ENCODE measurements at places on chromosomes 7 and 10.

- DNase-seq = no peak
Measured at GRCh38 chr10:34430685-34431084, 384.4 kb downstream of the PARD3 start.

DNA sequence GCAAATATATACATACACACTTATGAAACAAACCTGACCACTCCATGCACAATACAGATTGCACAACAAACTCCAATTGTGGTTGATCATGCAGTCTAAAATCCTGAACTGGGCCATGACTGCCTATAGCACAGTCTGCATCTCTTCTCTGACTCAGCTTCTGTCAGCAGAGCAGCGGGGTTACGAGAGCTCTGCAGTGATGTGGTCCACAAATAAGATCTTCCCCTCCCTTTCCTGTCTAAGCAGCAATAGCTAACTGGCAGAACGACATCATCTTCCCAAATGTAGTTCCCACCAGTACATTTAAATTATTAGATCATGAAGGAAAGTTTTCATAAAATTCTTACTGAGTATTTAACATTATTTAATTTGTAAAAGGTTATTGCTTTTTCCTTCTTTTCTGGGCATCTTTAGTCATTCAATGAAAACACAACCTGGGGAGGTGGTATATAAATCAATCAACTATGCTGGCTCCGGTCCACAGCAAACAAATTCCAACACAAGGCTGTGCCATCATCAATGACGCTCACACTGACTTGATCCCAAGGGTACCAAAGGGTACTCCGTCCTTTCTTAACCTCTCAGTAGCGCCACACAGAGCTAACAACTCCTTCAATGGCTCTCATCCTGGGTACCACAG, 17.1 kb downstream of the ARHGAP21 start:
- DNase-seq = peak; percentile 96

- DNase-seq = no peak
Measured at GRCh38 chr10:44828508-44829142, 82.5 kb upstream of the TMEM72 start.

DNA sequence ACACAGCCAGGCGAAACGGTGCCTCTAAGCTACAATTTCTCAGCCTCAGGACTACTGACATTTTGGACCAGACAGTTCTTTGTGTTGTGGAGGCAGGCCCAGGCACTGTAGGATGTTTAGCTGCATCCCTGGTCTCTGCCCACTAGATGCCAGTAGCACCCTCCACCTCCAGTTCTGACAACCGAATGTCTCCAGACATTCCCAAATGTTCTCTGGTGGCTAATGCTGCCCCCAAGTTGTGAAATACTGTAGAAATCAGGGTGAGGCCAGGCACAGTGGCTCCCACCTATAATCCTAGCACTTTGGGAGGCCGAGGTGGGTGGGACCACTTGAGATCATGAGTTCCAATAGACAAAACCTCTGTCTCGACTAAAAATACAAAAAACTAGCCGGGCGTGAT, 18.2 kb downstream of the HNRNPF start:
- DNase-seq = peak; percentile 40

DNA sequence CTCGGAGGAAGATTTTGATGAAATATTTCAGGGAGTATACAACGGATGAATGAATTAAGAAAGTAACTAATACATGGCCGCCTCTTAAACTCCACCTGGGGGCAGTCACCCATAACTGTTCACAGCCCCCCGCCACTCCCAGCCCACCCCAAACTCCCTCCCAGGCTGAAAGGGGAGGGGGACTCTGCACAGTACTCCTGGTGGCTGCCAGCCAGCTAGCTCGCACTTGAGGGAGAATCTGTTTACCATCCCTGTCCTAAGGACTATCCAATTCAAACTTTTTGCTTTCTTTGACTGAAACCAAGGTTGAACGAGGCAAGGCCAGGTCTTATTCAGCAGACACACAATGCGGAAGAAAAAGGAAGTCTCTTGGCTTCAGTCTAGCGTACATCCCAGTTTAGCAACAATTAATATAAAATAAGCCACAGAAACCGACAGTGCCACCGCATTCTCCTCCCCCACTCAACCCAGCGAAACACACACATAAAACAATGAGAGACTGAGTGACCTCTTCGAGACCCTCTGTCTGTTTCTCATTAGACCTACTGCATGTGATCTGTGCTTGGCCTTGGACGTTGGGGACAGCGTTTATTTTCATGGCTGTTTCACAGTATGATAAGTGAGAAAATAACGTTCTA, 219.5 kb downstream of the GLI3 start:
- DNase-seq = peak; percentile 12

GRCh38 chr10:22911889-22912762, 15.7 kb upstream of the ARMC3 start:
- peak; percentile 58 for DNase-seq

DNA sequence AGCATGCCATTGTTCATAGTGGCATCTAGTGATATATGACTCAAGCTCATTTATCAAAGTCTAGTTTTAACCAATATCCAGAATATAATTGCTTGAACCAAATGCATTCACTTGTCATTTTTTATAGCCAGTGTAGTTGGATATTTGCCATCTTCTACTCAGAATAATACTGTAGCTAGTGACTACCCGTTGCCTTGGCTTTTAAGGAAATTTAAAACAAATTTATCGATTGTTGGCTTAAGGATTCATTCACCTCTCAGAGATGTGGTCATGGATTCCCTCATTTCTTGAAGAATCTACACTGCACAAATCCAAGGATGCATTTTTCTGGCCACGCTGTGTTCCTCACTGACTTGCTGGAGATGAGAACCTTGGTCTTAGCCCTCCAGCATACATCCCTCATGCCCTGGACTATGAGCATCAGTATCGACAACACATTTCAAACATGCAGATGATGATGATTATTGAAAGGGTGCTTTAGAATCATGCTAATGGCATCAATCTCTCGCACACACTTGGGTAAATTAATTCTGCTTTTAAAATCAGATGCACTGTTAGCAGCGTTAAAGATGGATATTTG, 8.8 kb downstream of the ARID5B start:
- no peak for DNase-seq

GRCh38 chr7:32094516-32094915, 24.3 kb upstream of the PDE1C start:
- no peak for DNase-seq

DNA sequence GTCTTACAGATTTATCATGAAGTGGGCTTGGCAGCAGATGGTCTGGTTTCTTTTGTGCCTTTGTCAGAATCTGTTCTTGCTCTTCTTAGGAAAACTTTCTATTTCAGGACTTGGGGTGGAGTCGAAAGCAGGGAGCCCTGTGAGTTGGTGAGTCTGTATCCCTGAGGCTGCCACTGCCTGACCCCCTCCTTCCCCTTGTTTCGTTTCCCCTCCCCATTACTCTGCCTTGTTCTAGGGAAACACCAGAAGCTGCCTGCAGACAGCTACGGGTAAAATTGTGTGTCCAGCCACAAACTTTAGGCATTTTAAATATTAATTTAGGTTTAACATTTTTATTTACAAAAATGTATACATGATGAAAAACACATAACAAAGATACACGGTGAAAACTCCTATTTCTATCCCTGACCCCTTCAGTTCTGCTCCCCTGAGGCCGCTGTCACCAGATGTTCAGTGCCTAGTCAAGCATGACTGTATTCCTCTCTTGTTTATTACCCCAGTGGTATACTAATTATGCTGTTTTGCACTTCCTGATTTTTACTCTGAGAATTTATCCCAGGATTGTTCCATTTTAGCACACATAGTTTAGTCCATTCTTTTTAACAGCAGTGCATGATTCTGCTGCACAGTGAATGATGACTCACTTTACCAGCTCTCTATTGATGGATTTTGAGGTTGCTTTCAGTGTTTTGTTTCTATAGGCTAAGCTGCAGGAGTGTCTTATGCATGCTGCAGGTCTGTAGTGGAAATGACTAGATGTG, 9.1 kb downstream of the TSPAN14 start:
- peak; percentile 72 for DNase-seq

DNA sequence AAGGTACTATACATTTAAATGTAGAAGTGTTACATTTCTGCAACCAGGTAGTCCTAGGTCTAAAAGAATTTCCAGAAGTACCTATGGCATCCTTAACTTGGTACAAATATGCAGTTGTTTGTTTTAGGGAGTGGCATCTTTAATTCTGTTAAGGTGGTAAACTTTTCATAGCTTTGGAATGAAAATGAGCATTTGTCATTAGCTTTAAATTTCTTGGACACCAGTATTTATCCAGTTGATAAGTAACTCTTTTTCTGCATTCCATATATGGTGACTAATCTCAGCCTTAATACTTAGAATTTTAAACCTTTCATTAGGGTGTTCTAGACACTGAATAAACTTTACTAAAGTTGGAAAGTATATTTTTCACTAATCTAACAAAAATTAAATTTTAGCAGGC, 10.8 kb downstream of the SLF2 start:
- no peak for DNase-seq

GRCh38 chr7:78248867-78249266, 450.3 kb downstream of the PHTF2 start:
- no peak for DNase-seq

- peak; percentile 70 for DNase-seq
Measured at GRCh38 chr10:106424981-106425380, 739.5 kb downstream of the SORCS1 start.

DNA sequence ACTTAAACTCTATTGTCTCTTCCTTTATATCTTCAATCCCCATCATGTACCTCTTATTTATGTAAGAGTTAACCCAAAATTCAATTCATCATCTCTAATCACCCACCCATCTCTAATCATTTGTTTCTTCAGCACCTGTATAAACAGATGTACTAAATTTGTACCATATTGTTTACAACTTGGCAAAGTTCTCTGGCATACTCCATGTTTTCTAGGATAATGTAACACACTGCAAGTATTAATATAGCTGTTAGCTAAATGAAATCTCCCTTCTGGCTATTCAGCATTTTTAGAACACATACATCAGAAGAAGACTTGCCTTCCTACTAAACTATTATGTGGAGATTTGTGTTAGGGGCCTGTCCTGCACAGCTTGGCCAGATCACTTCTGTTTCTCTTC, 33.1 kb downstream of the MALSU1 start:
- no peak for DNase-seq

- DNase-seq = peak; percentile 76
Measured at GRCh38 chr7:105487579-105488571, 34.2 kb downstream of the PUS7 start.

- no peak for DNase-seq
Measured at GRCh38 chr7:98930464-98930863, 52.1 kb downstream of the TRRAP start.

DNA sequence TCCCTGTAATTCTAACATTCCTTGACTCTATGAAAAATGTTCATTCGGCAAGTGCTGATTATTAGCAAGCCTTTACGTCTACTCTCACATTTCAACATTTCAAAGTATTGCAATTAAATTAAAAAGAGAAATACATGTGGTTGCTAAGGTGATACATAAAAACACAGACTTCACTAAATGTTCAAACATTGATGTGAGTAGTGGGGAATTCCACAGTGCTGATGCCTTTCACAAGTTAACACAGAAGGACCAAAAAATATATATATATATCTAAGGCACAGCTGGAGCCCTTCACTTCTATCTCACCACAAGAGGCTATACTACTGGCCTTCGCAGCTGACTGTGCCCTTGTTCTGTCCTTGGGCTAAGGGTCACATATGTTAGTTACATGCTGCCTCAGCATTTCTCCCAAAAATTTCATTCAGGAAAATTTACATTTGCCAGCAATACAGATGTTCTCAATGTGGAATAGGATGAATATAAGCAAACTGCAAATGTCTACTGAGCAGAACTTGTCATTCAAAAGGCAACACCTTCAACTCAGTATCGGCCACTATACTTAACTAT, 13.9 kb downstream of the CTTNBP2 start:
- DNase-seq = no peak

- DNase-seq = no peak
Measured at GRCh38 chr7:479948-480499, 39.6 kb downstream of the PDGFA start.

DNA sequence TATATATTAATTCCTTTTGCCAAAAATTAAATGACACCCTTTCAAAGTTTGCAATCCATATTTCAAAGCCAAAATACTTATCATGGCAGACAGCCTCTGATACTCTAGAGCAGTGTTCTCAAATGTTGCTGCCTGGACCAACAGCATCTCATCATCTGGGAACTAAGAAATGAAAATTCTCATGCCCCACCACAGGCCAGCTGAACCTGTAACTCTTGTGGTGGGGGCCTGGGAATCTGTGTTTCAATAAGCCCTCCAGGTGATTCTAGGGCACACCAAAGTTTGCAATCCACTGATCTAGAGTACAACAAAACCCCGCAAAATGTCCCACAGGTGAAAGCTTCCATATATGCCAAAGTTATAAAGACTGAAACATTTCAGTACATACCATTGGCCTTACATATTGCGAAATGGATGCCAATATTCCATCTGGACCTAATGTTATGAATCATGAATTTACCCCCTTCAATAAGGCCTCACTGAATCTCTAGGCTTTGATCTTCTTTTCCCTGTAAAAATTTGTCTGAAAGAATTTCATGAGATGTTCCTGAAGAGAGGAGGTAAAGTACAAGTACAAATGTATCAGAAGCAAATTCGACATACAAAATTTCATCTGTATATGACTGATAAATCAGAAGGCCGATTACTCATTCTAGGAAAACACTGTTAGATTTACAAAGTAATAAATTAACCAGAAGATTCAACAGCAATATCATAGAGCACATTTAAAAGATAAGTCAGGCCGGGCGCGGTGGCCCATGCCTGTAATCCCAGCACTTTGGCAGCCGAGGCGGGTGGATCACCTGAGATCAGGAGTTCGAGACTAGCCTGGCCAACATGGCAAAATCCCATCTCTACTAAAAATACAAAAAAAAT, 25.3 kb upstream of the EPC1 start:
- DNase-seq = peak; percentile 53

DNA sequence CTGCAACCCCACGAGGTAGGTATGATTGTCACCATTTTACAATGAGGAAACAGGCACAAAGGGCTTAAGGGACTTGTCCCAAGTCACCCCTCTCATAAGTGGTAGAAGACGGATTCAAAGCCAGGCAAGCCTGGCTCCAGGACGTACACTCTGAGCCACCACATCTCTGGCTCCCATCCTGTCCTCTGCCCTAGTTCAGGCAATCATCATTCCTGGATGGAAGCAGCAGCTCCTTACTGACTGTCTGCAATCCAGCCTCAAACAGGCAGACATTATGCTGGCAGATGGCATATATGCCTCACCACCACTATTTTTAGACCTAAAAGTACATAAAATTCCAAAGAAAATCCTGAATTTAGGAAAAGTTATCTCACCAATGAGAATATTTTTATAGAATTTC, 100.7 kb downstream of the USP6NL start:
- no peak for DNase-seq

- no peak for DNase-seq
Measured at GRCh38 chr7:137954614-137955013, 47.3 kb downstream of the CREB3L2 start.

GRCh38 chr7:75817116-75817515, 3.5 kb upstream of the CCL24 start:
- DNase-seq = no peak

- DNase-seq = no peak
Measured at GRCh38 chr10:62048470-62048869, 147.0 kb downstream of the ARID5B start.

All from fibroblast of skin of abdomen (primary cell).